BJ (cell line): ENCODE measurements at places on chromosomes 11 and 22. TPM values are rescaled to one million over a fixed set of nuclear protein-coding genes. Genes with fewer than 3 reads are reported as not detected.

The DRD2 gene
- not detected in 2 replicates for polyA plus RNA-seq

The ARHGAP8 gene
- 0.18 and 0.39 TPM in 2 replicates for polyA plus RNA-seq

The HPX gene
- 0.82 and 0.87 TPM in 2 replicates for polyA plus RNA-seq

The TRIM34 gene
- 6.6 and 11.0 TPM in 2 replicates for polyA plus RNA-seq

The SCGB1D2 gene
- polyA plus RNA-seq, result not detected in 2 replicates
